ENCODE measurements at places on chromosomes 6 and 20. TPM values are rescaled to one million over a fixed set of nuclear protein-coding genes. Genes with fewer than 3 reads are reported as not detected.

- no peak for DNase-seq
These were observed 18.4 kb downstream of the BLTP3A start for GRCh38 chr6:34810017-34810882.

DNA sequence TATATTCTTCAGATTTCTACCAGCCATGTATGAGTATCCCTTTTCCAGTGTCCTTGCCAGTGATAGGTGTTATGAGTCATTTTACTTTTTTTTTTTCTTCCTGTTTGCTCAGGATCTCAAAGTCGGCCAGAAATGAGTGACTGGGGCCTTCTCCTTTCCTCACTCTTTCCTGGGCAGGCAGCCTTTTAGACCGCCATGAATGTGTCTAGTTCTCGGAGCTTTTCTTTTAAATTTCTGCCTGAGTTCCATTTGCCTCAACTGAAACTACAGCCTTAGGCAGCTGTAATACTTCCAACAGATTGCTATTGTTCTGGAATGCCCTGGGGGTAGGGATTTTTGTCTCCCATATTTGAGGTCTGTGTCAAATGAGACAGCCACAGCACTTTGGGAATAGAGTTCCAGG lies 83.7 kb downstream of the STXBP5 start:
- no peak for DNase-seq

GRCh38 chr6:33313105-33313708 lies 671 bp downstream of the TAPBP start:
- no peak for DNase-seq

Gene DNPH1
- total RNA-seq = 27.2 TPM

Data from osteocyte (in vitro differentiated cells).